Posterior cingulate gyrus (tissue), 11 donors: ENCODE measurements at places on chromosomes 5 and 9.
A peak's percentile ranks its signal among the peaks of the same experiment; 100 is the strongest.

- no peak for DNase-seq
These were observed 29.9 kb downstream of the KDM3B start for GRCh38 chr5:138382347-138382746.

GRCh38 chr5:171080186-171080938, 218.5 kb downstream of the RANBP17 start:
- DNase-seq: no peak

- peak; percentile 81 for DNase-seq
These were observed 211.9 kb upstream of the IRX4 start for GRCh38 chr5:2094616-2094995.

DNA sequence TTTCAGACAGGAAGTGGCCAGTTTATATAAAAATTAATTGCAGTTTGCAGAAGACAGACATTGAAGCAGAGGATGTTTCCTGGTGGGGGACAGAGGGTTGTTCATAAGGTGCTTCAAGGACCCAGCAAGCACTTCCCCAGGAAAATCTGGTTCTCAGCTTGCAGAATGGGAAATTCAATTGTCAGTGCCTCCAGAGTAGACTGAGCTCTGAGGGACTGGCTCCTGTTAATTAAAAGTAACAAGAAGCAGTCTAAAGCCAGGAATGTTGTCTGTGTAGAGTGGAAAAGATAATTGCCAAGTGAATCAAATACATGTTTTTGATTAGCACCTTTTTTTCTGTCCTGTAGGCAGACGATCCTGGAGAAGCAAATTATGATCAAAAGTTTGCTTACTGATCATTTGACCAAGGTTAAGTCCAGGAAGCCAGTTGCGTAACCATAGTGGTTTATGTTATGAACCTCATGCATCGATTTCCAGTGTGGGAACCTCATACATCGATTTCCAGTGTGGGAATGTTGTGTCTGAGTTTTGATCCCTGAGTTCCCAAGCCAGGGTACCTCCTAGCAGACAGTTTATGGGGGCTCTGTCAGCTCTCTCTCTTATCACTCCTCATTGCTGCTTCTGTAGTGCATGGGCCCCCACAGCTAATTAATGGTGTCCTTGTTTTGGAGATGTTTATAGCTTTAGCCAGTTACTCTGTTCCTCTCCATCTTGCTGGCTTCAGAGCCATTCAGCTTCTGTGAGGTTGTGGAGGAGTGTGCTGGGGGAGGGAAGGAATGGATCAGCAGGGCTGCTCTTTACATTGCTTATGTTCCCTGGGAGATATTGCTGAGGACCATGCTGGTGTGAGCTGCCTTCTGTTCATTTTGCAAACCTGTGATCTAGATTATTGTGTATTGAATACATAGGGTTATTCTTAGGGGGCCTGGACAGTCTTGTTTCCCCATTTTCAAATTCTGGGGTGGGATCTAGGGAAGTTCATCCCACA, 17.1 kb downstream of the MSANTD3 start:
- DNase-seq: no peak

- DNase-seq: no peak
These were observed 110.8 kb downstream of the FBXL17 start for GRCh38 chr5:108271127-108271526.
